Esophagus mucosa (tissue), 1 donor: ENCODE measurements at places on chromosomes 13 and 19. TPM values are rescaled to one million over a fixed set of nuclear protein-coding genes. Genes with fewer than 3 reads are reported as not detected.

- no peak for ATAC-seq
Observed at GRCh38 chr13:23025864-23026608, 154.7 kb upstream of the SGCG start.

- no peak for ATAC-seq
Observed at GRCh38 chr19:28985201-28985600, 227.8 kb downstream of the UQCRFS1 start.

DNA sequence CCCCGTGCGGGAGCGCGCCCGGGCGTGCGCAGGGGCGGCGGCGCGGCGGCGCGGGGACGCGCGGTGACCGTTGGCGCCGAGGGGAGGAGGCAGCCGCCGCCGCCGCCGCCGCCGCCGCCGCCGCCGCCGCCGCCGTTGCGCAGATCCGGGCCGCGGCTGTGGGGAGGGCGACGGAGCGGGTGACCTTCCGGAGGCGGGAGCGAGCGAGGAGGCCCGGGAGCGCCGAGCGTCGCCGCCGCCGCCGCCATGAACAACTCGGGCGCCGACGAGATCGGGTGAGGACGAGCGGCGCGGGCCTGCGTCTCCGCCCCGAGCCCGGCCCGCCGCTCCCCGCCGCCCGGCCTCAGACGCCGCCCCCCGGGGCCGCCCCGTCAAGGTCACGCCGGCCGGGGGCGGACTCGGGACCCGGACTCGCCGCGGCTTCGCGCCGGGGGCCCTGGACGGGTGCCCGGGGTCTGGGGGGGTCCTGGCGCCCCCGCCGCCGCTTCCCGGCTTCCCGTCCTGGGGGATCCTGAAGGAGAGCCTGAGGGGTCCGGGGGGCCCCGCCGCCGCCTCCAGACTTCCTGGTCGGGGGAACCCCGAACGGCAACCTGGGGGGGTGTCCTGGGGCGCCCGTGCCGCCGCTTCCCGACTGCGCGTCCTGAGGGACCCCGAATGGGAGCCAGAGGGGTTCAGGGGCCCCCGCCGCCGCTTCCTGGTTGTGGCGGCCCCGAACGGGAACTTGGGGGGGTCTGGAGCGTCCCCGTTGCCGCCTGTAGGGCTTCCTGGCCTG, at the start of gene DAZAP1:
DAZAP1 (plus strand) TSS at position 59 of the 772 bp plus-strand sequence; CDS start at position 247, 188 bp downstream.
- ATAC-seq: no peak

DNA sequence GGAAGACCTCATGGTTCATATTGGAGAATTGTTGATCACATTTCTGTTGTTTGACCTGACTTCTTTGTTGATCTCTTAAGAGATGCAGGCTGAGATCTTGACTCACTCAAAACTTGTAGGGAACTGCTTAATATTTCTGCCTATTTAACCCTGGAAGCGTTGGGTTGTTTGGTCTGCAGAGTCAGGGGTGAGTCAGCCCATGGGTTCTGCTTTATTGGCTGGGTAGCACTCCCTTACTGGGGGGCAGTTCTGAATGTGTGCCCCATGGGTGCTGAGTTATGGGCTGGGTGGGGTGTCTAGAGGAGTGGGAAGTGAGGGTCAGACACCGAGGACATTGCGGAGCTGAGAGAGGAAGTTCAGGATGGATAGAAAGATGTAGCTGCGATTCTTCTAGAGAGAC, 87.9 kb downstream of the LRCH1 start:
- ATAC-seq: peak; percentile 29

- no peak for ATAC-seq
Observed at GRCh38 chr13:80862456-80862855, 521.5 kb upstream of the SPRY2 start.

- ATAC-seq: no peak
Observed at GRCh38 chr19:2209408-2209807, 26.7 kb downstream of the PLEKHJ1 start.

- ATAC-seq: peak; percentile 72
Observed at GRCh38 chr13:40283666-40284065, 382.8 kb downstream of the FOXO1 start.

DNA sequence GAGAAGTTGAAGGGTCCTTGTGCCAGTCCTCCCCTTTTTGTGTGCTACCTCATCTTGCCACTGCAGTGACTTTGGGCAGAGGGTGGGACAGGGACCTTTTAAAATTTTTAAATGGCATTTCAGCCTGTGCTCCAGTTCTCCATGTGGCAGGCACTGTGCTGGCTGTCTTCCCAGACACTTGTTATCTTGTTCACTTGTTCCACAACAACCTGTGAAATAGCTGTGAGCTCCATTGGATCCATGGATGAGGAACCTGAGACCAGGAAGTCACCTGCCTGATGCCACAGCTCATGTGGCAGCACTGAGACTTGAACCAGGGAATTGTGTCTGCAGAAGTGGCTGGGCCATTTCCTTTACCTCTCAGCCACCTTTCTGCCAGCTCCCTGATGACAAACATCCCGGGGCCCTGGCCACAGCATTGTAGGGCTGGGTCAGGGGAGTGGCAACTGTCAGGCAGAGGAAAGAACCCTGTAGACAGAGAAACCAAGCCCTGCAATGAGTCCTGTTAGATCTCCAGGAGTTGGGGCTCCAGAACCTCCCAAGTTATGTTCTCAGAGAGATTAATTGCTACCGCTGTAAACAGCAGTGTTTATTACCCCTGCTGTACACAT, 6.4 kb downstream of the EGLN2 start:
- ATAC-seq: no peak

GRCh38 chr19:40976134-40976533, 14.9 kb upstream of the CYP2B6 start:
- no peak for ATAC-seq

DNA sequence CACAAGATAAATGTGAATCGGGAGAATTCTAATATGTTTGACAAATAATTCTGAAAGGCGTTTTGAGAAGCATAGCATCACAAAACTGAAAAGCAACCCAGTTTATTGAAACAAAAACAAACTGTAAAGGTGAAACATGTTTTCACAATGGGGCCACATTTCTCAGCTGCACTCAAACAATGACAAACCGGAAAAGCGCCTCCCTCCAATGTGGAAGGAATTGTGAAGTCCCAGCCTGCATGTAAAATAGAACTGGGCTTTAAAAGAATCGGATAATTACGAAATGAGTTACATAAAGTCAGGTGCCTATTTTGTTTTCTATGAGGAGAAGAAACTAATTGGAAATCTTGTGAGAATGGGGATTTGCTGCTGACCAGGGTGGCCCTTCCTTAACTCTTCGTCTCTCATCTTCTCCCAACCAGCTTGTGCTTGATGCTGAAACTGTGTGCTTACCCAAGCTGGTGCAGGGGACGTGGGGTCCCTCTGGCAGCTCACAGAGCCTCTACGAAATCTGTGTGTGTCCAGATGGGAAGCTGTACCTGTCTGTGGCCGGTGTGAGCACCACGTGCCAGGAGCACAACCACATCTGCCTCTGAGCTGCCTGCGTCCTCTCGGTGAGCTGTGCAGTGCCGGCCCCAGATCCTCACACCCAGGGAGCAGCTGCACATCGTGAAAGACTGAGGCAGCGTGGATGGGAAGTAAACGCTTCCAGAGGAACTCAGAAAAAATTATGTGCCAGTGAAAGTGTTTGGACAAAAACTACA, 109.4 kb downstream of the SACS start:
- no peak for ATAC-seq

DNA sequence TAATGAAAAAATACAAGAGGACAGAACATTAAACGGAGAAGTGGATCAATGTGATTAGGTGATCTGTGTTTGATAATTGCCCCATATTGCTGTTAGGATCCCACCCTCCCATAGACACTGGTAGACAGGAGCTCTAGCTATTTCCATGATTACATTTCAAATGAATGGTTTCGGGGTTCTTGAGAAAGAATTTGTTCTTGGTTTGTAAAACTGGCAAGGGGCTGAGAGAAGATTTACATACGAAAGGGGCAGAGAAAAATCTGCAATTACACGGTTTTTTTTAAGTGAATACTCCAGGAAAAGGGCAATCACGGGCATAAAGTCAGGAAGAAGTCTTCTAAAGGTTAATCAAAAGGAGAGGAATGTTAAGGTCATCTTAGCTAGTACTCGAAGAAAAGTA, 2125.7 kb upstream of the PCDH20 start:
- no peak for ATAC-seq

GRCh38 chr13:93522501-93522900, 295.9 kb downstream of the GPC6 start:
- no peak for ATAC-seq

DNA sequence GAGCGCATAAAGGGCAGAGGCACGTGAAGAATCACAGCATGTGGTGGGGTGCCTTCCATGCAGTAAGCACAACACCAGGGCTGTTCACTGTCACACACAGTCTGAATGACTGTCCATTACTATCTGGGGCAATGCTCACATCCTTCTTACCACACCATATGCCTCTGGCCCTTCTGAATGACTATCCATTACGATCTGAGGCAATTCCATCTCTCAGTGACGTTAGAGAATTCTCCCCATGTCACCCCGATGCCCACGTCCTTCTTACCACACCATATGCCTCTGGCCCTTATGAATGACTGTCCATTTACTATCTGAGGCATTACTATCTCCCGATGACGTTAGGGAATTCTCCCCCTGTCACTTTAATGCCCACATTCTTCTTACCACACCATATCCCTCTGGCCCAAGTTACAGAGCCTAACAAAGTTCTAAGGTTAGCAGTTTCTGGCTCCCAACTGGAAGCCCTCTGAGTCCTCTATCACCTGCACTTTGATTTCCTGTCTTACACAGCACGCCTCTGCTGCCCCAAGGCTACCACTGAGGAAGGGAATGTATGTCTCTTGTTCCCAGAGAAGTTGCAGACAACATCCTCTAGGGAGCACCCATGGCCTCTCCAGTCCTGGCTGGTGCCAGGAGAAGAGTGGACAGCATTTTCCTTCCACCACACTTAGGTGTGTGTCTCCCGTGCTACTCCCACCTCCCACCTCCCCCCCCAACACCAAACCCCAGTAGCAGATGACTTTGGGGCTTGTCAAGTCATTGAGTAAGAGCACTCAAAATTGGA, 154.8 kb downstream of the COG6 start:
- ATAC-seq: peak; percentile 20

DNA sequence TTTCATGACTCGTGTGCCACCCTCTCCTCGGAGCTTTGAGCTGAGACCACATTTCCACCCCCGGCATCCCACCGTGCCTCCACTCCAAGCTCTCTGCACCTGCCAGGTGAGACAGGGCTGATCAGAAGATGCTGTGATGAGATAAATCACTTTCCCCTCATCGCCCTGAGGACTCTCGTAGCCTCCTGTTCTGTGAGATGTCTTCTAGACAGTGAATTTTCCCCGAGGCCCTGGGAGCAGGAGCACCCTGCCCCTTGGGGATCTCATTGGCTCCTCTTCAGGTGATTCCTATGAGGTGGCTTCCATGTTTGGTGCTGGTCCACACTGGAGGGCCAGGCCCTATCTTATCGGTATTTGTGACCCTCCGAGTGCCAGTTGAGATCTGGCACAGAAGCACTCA, 154.0 kb upstream of the TSHZ3 start:
- ATAC-seq: no peak

- peak; percentile 97 for ATAC-seq
Observed at GRCh38 chr13:30486230-30487074, 20.7 kb upstream of the HMGB1 start.

DNA sequence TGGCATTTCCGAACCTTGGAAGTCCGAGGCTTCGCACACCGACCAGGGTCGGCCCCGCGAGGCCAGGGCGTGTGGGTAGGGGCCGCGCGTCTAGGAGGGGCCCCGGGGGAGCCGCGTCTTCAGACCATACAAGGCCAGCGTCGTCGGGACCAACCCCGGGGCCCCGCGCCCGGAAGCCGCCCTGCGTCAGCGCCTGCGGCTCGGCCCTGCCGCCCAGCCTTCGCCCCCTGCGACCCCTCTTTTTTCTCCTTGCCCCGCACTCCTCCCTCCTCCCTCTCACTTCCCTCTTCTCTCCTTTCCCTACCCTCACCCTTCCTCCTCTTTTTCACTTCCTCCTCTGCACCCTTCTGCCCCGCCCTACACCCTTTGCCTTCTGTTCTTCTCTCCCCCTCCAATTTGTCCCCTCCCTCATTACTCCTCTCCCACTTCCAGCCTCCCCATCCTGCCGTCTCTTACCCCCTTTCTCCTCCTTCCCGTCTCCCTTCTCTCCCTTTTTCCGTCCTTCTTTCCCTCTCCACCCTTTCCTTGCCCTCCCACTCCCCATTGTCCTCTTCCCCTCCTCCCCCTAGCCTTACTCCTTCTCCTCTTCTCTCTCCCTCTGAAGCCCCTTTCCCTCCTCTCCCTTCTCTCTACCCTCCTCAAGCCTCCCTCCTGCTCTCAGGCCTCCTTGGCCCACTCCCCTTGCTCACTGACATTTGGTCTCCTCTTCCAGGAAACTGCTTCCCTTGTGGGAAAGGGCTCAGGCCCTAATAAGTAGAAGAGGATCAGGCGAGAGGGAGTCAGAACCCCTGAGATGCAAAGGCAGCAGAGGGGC, 2.2 kb upstream of the PLEKHG2 start:
- ATAC-seq: peak; percentile 3

GRCh38 chr19:3314962-3315675, 51.3 kb upstream of the NFIC start:
- peak; percentile 16 for ATAC-seq

DNA sequence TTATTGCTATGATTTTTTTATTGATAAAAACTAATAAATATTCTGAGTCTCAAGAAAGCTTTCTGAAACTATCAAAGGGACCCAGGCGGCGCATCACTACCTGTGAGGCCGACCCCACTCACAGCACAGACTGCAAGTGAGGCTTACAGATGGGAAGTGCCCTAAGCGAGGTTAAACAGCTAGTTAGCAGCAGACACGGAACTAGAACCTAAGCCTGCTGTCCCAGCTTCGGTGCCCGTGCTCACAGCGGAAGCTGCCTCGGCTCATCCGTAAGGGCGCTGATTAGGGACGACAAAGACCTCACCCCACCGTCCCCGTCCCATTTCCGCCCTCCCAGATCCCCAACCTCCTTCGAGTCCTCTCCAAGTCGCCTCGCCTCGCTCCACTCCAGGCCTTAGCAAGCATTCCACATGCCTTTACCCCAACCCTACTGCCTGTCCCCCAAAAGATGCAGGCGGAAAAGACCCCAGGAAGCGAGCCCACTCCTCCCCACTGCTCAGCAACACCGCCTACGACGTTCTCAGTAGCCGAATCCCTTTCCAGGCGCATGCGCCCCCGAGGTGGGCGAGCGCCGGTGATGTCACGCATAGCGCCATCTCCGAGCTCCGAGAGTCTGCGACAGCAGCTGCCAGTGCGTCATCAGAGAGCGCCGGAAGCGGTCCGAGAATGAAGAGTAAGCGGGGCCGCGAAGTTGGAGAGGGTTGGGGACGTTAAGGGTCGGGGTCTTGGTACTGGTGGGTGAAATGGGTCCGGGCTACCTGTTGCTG, at the start of gene POP4:
POP4 (plus strand) TSS at position 631 of the 767 bp plus-strand sequence; CDS start at position 667, 36 bp downstream.
- ATAC-seq: peak; percentile 95

GRCh38 chr13:97387485-97387839, 46.5 kb upstream of the RAP2A start:
- ATAC-seq: no peak

Gene TIMM44
- 43.8 TPM for total RNA-seq

Gene DENND1C
- 1.3 TPM for total RNA-seq

Gene GIPR
- total RNA-seq: 0.16 TPM

Gene NLRP5
- total RNA-seq: not detected

Gene CACNA1A
- total RNA-seq: 0.20 TPM

Gene TEX26
- total RNA-seq: not detected

Gene MED4
- total RNA-seq: 34.2 TPM

Gene ANGPTL8
- total RNA-seq: not detected

Gene IZUMO2
- not detected for total RNA-seq

Gene SLC46A3
- 0.84 TPM for total RNA-seq

Gene PIP5K1C
- total RNA-seq: 16.4 TPM
